ENCODE measurements at places on chromosomes 6 and 20.

GRCh38 chr6:45472382-45472781 lies 94.6 kb upstream of the SUPT3H start:
- no peak for DNase-seq

- DNase-seq = no peak
Measured at GRCh38 chr20:23311947-23312506, 38.6 kb upstream of the NXT1 start.

GRCh38 chr6:150959166-150959565 lies 93.7 kb downstream of the MTHFD1L start:
- DNase-seq = no peak

GRCh38 chr6:54970337-54970736 lies 123.8 kb downstream of the FAM83B start:
- DNase-seq = no peak

DNA sequence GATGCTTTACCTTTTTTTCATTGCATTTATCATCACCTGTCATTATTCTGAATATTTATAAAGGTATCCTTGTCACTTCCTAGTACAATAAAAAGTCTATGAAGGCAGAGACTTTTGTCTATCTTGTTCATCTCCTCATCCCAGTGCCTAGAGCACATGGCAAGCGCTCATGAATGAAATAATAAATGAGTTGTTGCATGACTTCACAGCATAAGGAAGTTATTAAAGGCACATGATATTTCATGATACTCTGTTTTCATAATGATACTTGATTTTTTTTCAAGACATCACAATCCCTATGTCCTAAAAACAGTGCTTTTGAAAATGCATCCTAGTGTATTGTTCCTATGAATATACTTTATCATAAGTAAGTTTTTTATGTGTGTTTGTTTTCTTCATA lies 310.6 kb upstream of the RSPO3 start:
- DNase-seq = no peak

DNA sequence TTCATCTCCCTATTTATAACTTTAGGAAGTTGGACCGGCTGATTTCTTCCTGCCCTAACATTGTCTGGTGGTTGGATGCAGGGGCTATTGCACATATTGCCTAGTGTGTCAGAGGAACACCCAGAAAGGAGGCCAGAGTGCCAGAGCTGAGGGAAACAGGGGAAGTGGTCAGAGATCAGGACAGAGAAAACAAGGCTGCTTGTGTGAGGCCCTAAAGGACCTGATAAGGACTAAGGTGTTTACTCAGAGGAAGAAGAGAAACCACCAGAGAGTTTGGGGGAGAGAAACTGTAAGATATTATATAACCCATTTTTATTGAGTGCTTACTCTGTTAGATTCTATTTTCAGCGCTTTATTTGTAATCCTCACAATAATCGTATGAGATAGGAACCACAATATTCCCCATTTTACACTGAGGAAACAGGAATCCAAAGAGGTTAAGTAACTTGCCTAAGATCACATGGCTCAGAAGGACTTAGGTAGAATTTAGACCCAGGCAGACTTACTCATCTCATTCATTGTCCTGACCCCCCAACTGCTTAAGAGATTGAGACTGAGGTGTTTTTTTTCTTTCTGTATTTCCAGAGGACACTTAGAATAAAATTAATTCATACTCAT lies 54.0 kb upstream of the REV3L start:
- no peak for DNase-seq

DNA sequence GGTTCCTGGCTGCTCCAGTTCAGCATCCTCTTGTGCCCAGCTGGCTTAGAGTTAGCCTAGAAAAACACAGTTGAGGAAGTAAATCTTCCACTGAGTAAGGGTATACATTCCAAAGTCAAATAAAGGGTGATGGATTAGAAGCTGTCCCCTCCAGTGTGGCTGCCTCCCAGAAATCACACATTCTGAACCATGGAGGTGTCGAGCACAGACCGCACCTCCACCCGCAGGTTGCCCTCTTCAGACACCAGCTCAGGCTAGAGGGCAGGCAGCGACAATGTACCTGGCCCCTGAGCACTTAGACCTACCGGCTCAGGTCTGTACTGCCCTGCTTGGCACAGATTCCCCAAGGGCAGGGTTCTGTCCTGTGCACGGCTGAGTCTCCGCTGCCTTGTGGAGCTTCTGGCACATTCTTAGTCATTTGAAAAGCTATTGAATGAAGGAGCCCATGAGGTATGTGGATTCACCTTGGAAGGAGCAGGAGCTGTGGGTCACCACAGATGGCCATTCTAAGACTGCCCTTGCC lies 118.1 kb downstream of the FAM120B start:
- DNase-seq = no peak

GRCh38 chr20:53539516-53539915 lies 54.1 kb downstream of the ZNF217 start:
- no peak for DNase-seq

Measured in hypothalamus (tissue), 51 donors.